ENCODE measurements at places on chromosomes 6 and 20.
A peak's percentile ranks its signal among the peaks of the same experiment; 100 is the strongest.

- no peak for DNase-seq
Observed at GRCh38 chr6:3518356-3519190, 61.7 kb upstream of the SLC22A23 start.

DNA sequence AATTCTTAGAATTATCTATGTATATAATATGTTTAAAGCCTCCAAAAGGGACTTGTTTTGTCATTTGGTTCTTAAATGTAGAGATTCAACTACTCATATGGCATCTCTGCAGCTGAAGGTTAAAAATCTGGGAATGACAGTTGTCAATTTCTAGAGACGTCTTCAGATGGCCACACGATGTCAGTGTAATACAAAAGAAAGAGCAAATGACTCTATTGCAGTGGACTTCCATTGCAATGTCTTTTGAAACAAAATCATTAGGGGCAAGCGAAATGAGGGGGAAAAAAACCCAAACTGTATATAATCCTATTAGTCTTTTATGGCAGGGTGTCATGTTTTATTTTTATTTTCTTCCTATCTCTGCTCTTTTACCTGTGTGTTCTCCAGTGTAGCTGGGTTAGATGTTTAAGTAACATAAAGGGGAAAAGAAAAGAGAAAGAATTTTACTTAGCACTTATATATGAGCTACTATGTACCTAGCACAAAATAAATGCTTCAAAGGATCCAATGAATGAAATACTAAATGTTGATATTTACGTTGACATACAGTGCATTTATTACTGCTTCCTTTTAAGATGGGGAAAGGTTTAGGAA, 26.2 kb downstream of the CCN2 start:
- DNase-seq: no peak

GRCh38 chr6:106614166-106614565, 15.1 kb downstream of the RTN4IP1 start:
- no peak for DNase-seq

- peak; percentile 78 for DNase-seq
Observed at GRCh38 chr6:12011276-12012037, 655 bp upstream of the HIVEP1 start.

DNA sequence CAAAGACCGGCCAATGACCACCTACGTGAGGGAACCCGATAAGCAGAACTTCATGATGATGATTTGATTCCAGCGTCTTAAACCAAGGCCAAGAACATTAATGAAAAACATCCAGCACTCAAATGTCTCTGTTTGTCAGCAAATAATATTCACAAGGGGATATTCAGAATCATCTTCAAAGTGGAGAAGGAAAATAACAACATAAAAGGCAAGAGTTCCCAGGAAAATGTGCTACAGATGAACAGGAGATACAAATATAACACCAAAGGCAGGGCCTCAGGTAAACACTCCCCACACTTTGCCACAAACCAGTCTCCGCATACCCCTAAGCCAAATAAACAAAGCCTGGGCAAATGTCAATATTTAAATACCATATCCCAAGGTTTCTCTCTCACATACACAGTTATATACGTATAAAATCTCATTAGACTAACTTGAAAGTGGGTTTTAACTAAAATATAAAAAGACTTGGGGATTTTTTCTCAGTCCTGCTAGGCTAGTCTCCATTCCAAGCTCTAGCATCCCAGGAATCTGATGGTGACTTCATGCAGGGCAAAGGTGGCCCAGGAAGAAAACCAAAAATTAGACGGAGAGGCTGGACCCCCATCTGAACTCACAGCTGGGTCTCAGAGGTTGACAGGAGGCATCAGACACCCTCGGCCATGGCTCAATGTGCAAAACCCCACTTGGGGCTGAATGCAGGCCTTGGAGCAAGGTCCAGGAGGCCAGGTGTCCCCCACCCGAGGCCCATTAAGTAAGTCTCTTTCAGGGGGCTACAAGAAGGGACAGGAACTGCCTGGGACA, 32.1 kb downstream of the TRAM2 start:
- no peak for DNase-seq
